Kidney epithelial cell (primary cell): ENCODE measurements at places on chromosomes 7 and 10. TPM values are rescaled to one million over a fixed set of nuclear protein-coding genes. Genes with fewer than 3 reads are reported as not detected.

Gene ARHGEF35
- 9.0 and 11.5 TPM in 2 replicates for total RNA-seq

Gene TMEM225B
- 0.27 TPM in 1 of 2 replicates, not detected in the other for total RNA-seq

Gene PPP1R17
- not detected in 2 replicates for total RNA-seq

Gene SORCS1
- total RNA-seq: 2.1 and 2.3 TPM in 2 replicates

Gene RFC2
- 15.7 and 19.9 TPM in 2 replicates for total RNA-seq

Gene INMT
- not detected in 2 replicates for total RNA-seq

Gene OPALIN
- total RNA-seq: not detected in 2 replicates

Gene HOXA5
- total RNA-seq: 18.8 and 19.1 TPM in 2 replicates

Gene CABCOCO1
- total RNA-seq: 0.07 and 0.33 TPM in 2 replicates

Gene PDZD7
- total RNA-seq: 1.2 and 3.5 TPM in 2 replicates

Gene IL15RA
- total RNA-seq: 23.1 and 23.6 TPM in 2 replicates

Gene LMOD2
- not detected in 2 replicates for total RNA-seq

GRCh38 chr10:3943695-3944257, 158.8 kb upstream of the KLF6 start:
- DNase-seq: no peak

DNA sequence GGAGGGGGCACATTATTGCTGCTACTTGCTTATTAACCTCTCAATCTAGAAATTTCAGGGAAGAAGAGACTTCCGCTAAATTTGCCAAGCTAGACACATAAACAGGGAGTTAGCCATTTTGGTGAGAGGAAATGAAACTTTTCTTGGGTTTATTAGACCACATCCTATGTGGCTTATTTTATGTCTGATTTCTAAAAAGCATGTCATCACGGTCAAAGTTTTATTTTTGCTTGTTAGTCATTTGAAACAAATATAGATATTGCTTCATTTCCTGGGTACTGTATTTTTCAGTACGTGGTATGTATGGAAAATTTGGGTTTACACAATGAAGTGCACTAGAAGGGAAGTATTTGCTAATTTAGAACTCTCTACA, 144.1 kb downstream of the TCF7L2 start:
- DNase-seq: no peak

DNA sequence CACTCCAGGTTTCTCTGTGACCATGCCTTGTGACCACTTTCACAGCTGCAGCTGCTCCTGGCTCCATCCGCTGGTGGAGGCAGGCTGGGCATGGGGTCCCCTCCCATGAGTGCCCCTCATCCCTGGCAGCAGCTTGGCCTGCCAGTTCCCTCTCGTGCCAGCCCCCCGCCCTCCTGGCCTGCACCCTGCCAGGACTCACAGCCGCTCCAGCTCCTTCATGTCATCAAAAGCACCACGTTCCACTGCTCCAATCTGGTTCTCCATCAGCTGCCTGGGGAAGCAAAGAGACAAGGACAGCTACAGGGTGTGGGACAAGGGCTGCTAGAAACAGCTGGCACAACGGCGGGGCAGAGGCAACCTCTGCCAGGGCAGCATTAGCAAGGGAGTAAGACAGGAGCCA, 22.6 kb downstream of the SLIT1 start:
- no peak for DNase-seq

DNA sequence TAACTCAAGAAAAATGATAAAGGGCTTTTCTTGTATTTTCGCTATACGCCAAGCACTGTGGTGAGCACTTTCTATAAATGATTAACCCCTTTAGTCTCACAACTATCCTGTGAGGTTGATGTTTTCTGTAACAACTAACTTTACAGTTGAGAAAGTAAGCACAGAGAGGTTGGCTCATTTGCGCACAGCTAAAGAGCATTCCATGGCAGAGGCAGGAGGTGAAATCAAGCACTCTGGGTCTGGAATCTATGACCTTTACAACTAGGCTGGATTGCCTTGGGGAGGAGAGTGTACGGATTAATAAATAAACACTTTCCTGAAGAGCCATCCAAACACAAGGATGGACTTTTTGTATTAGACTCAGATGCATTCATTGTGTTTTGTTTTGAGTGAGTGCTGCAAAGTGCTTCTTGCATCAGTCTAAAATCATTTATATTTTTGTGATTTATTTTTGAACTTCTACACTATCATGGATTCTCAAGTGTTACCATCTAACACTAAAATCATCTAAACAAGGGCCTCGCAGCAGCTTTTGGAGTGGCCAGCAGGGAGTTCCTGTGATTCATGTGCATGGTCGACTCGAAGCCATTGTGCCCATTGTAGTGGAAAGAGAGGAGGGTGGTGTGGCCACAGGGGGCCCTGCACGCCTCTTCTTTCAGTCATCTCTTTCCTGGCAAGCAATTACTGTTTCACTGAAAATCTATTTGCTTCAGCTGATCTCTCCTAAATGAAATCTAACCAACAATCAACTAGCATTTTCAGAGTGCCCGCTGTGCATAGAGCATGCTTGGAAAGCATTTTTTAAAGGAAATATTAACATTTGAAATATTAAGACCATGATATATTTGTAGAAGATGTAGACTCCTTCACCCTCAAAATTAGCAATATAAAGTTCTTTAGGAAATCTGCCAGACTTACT, 633.4 kb upstream of the COBL start:
- peak; percentile 42 for DNase-seq

DNA sequence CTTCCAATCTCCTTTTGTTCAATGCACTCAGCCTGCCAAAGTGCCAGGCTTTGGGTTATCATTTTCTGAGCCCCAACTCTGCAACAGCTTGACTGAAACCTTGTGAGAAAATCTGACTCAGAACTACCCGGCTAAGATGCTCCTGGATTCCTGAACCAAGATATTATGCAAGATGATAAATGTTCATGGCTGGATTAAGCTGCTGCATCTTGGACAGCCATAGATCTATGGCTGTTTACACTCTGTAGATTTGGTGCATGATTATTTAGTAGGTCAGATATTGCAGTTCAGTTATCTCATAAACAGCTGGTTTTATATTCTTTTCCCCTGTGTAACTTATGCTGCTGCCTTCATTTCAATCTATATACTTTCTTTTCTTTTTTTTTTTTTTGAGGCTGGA, 243.5 kb downstream of the GATA3 start:
- no peak for DNase-seq

GRCh38 chr10:13904064-13904463, 317.3 kb downstream of the PRPF18 start:
- no peak for DNase-seq

GRCh38 chr10:26025523-26025922, 91.5 kb downstream of the MYO3A start:
- no peak for DNase-seq

GRCh38 chr10:78706256-78706655, 362.5 kb upstream of the ZMIZ1 start:
- no peak for DNase-seq

DNA sequence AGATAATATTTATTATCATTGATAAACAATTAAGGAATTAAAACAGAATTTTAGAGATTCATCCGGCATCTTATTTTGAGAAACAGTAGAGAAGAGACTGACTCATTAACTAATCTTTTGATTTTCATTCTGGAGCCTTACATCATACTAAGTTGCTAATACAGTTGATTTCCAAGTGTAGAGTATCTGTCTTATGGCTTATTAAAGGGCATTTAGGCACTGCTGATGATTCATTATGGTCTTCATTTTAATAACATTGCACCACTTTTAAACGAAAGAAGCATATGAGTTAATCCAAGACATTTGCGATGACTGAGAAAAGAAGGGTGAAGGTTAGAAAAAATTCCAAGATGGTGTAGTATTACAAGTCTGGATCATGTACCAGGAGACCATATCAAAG, 186.0 kb upstream of the CACNA2D1 start:
- DNase-seq: no peak

- no peak for DNase-seq
Measured at GRCh38 chr7:46604241-46604661, 683.2 kb upstream of the IGFBP3 start.

GRCh38 chr7:37411444-37412034, 37.1 kb downstream of the ELMO1 start:
- no peak for DNase-seq

DNA sequence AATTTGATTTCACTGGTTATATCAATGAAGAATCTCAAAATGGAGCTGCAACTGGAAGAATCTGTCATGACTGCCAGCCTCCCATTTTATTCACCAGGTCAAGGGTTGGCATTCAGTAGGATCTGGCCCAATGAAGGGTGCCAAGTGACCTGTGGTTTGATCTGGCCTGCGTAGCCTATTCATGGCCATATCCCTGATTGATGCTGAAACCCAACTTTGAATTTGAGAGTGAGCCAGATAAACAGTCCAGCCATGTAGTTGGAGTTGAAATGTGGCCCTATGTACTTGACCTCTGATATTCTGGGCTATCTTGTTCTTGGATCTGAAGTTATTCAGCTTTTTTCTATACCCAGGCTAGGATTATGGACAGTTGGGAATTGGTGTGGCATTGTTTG, 1.5 kb downstream of the MKLN1 start:
- no peak for DNase-seq

GRCh38 chr10:129754211-129755050, 209.6 kb downstream of the EBF3 start:
- no peak for DNase-seq

GRCh38 chr7:90708841-90709317, 112.8 kb downstream of the CDK14 start:
- no peak for DNase-seq

DNA sequence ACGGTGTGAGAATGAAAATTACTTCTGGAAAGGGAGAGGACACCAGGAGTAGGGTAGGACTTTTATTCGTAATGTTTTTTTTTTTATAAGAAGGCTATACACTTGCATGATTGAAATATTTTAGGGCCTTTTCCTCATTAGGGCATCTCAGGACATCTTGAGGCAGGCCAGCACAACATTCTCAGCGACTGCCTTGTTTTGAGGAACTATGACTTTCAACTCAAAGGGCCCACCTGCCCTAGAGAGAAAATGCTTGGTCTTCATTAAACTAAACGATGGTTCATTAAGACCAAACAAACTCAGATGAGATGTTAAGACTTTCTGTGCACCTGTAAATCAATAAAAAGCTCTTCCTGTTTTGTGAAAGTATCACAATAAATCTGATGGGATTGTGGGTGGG, 11.3 kb downstream of the NOD1 start:
- no peak for DNase-seq

DNA sequence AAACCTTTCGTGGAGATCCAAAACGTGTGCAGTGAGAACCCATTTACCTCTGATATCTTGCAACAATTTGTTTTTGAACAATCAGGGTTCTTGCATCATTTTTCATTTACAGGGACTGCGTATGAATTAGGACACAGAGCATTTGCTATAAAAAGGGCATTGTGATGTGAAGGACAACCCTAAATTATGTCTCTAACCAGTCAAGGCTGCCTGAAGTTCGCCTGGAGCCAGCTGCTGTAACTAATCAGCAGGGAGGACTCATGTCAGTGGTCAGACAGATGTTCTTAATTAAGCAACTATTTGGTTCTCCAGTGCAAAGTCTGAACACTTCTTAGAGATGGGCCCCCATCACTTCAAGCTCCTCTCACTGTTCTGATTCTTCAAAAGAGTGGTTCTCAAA, 674.8 kb downstream of the KCNMA1 start:
- DNase-seq: no peak
